NK-92 treated with Interleukin-12 subunit alpha and Interleukin-12 subunit beta, amount 100 ng/mL, for 24 hours (cell line): ENCODE measurements at places on chromosomes 12 and 14.

DNA sequence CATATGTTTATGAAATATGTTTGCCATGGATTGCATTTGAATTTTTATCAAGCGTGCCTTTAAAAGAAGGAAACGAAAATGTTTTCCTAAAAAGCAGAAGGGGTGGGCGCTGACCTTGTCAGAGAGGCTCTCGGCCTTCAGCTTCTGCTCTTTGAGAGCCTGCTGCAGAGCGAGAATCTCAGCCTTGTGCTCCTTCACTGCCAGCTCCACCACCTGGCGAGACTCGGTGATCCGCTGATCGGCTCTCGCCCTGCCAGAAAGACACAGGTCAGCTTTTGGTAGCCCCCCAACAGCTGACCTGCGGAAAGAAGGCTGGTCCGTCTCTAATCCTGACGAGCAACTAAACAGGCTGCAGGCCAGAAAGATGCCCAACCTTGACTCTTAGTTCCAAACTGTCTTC is 62.4 kb downstream of the PRKAB1 start:
- DNase-seq, result no peak

- DNase-seq, result no peak
Observed at GRCh38 chr12:68580911-68581310, 29.8 kb upstream of the RAP1B start.

- no peak for DNase-seq
Observed at GRCh38 chr12:120801146-120801545, 75.5 kb downstream of the ACADS start.

- no peak for DNase-seq
Observed at GRCh38 chr14:34460295-34460694, 1.7 kb downstream of the SPTSSA start.

DNA sequence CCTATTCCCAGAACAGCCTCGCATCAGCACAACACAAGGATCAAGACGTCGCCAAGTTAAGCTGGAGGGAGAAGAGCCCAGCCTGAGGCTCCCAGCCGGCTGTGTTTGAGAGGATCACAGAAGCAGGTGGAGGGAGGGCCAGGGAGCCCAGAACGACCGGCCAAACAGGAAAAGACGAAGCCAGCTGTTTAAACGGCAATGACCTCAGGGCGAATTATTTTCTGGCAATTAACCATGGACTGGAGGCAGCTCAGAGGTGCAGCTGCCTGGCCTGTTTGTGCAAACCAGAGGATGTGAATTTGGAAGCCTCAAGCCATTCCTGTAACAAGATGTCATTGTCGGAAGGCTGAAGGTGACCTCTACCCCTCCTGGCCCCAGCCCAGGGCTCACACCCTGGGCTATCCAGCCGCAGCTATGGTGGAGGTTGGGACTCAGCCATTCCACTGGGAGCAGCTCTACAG is 175.8 kb upstream of the PRMT8 start:
- no peak for DNase-seq

DNA sequence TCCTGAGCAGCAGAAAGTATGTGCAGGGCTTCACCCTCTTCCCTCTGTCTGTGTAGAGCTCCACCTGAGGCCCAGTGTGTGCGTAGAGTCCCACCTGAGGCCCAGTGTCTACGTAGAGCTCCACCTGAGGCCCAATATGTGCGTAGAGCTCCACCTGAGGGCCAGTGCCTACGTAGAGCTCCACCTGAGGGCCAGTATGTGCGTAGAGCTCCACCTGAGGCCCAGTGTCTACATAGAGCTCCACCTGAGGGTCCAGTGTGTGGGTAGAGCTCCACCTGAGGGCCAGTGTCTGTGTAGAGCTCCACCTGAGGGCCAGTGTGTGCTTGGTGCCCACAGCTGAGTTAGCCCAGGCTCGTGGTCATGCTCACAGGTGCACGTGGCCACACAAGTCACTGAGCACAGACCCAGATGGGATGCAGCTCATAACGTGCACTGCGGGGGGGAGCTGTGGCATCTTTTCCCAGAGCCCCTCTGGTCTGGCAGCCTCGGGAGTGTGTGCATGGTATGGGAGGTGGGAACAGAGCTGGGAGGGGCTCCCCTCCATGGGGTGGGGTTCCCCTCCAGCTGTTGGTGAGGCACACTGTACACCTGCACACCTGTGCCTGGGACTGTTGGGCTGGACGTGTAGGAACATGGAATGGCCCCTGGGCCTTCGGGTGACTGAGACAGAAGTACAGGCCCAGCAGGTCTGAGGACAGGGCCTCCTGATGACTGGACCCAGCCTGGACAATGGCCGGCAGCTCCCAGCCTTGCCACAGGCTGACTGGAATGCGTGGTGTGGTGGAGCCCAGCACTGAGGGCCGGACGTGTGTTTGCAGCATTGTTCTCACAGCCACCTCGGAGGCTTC is 20.1 kb downstream of the PACS2 start:
- no peak for DNase-seq

GRCh38 chr12:123141615-123142517 is 9.0 kb downstream of the PITPNM2 start:
- DNase-seq, result no peak

GRCh38 chr12:32574585-32574984 is 104.5 kb upstream of the DNM1L start:
- DNase-seq, result no peak

GRCh38 chr12:97995559-97995958 is 519.8 kb upstream of the TMPO start:
- DNase-seq, result no peak

DNA sequence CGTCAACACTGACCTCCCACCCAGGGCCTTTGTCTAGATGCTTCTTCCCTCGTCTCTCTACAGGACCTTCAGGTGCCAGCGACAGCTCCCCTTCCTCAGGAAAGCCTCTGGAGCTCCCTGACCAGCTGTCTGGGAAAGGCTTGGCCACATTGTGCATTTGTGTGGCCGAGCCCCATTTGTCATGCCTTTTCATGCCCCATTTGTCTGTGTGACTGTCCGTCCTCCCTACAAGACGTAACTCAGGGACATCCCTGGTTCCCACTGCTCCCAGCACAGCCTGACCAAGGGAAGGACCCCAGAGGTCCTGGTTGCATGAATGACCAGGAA is 23.8 kb downstream of the ZFYVE21 start:
- no peak for DNase-seq

GRCh38 chr12:80491166-80491565 is 47.1 kb downstream of the PTPRQ start:
- no peak for DNase-seq

GRCh38 chr12:131112700-131113290 is 159.1 kb downstream of the ADGRD1 start:
- no peak for DNase-seq

DNA sequence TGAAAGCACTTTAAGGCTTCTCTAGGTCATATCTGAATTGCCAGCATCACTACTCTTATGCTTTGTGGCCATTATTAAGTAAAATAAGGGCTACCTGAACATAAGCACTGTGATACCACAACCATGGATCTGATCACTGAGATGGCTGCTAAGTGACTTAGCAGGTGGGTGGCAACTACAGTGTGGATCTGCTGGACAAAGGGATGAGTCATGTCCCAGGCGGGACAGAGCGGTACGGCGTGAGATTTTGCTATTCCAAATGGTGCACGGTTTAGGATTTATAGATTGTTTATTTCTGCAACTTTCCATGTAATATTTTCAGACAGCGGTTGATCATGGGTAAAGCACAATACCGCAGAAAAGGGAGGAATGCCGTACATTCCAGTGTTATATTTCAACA is 39.4 kb downstream of the MLXIP start:
- no peak for DNase-seq

DNA sequence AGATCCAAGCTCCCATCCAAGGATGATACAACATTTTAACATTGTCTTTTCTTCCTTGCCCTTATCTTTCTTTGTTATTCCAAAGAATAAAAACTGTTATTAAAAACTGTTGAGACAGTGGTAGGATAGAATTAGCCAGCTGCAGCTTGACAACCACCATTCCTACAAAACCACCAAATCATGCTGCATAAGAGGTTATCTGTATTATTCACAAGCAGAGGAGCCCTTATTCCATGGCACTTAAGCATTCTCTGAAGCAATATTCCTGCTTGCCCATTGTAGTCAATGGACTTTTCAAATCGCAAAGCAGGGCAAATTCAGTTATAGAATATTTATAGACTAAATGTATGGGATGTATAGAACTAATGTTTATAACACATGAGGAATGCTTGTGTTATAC is 3.4 kb downstream of the ABCD2 start:
- no peak for DNase-seq
